Activated CD4-positive, alpha-beta T cell treated with anti-CD3 and anti-CD28 coated beads, Interleukin-2, amount 50 U/mL, for 4 hours (primary cell): ENCODE measurements at places on chromosomes 3 and 15.

- DNase-seq, result no peak
Measured at GRCh38 chr15:48774484-48774883, 36.4 kb downstream of the CEP152 start.

DNA sequence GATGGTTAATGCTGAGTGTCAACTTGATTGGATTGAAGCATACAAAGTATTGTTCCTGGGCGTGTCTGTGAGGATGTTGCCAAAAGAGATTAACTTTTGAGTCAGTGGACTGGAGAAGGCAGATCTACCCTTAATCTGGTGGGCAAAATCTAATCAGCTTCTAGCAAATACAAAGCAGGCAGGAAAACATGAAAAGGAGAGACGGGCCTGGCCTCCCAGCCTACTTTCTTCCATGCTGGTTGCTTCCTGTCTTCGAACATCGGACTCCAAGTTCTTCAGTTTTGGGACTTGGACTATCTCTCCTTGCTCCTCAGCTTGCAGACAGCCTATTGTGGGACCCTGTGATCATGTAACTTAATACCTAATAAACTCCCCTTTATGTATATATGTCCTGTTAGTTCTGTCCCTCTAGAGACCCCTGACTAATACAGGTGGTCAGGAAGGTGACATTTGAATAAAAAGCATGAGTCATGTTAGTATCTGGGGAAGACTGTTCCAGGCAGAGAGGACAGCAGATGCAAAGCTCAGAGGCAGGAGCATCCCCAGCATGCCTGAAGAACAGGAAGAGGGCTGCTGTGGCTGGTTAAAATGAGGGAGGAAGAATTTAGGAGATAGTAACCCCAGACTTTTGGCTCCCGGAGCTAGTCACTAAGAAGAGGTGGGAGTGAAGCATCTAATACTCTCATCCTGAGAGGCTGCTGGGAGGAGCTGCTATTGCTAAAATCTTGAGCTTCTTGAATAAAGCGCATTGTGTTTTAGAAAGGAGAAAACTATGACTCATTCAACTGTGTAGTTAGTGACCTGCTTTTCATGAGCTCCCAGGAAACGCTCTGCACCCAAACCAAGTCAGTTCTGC lies 207.4 kb upstream of the HES1 start:
- DNase-seq, result no peak

DNA sequence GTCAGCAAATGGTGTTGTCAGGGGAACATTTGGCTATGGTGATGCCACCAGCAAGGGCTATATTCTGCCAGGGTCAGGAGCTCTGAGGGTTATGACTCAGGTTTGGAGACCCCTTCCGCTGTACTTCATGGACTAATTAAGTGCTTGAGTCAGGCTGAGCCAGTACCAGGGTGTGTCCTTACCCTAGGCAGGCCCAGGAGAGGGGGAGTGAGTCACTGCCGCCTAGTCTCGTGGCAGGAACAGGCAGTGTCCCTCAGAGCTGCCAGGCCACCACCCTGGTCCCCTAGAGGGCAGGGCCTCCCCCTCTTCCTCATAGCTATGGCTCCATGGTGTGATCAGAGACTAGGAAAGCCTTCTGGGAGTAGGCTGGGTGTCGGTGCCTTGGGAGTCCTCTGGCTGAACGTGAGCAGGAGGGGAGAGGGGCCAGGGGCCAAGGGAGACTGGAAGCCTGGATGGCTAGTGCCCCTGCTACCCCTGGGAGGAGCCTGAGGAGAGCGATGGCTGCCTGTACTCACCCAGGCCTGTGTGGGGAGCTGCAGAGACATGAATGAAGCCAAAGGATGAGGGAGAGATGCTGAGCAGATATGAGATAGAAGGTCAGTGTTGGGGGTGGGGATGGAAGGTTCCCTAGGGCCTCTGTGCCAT lies 10.6 kb downstream of the MAPKAPK3 start:
- no peak for DNase-seq

DNA sequence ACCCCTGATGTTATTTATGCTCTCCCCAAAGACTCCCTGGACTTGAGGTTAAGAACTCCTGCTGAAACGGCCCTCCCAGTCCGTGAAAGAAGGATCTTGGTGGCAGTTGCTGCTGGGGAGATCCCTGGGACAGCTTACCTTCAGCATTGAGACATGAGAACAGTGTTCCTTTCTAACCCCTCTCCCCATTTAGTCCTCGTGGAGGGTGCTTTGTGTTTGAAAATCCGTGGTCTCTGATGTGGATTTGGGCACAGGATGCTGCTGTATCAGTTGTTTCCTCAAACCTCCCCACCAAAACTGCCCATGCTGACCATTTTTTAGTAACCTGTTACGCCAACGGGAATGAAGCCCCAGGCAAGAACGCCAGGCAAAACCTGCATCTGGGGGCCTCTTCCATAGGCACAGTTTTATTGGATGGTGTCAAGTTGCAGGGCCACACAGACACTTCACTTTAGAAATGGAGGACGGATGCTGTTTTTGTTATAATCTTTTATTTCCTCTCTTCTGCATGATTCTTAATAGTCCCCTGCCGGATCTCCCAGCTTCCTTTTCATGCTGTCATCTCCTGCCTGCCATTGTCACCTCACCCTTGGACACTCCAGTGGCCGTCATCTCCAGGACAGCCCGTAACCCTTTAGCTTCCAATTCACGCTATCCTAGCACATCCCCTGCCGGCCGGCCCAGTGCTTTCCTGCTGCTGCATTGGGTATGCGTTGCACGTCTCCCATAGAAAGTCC lies 31.7 kb upstream of the CEMIP start:
- DNase-seq, result no peak

- no peak for DNase-seq
Measured at GRCh38 chr15:53875139-53875538, 103.1 kb upstream of the UNC13C start.

DNA sequence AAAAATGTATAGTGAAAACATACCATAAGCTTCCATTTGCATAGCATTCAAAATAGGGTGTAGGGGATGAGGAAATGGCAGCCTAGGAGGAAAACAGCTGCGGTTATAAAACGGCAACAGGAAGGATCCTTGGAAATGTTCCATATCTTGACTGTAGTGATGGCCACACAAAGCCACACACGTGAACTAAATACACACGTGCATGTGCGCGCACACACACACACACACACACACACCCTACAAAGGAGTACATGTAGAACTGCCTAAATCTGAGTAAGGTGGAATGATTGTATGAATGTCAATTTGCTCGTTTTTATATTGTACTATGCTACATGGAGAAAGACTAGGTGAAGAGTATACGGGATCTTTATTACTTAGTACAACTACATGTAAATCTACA lies 3.9 kb upstream of the IREB2 start:
- no peak for DNase-seq

DNA sequence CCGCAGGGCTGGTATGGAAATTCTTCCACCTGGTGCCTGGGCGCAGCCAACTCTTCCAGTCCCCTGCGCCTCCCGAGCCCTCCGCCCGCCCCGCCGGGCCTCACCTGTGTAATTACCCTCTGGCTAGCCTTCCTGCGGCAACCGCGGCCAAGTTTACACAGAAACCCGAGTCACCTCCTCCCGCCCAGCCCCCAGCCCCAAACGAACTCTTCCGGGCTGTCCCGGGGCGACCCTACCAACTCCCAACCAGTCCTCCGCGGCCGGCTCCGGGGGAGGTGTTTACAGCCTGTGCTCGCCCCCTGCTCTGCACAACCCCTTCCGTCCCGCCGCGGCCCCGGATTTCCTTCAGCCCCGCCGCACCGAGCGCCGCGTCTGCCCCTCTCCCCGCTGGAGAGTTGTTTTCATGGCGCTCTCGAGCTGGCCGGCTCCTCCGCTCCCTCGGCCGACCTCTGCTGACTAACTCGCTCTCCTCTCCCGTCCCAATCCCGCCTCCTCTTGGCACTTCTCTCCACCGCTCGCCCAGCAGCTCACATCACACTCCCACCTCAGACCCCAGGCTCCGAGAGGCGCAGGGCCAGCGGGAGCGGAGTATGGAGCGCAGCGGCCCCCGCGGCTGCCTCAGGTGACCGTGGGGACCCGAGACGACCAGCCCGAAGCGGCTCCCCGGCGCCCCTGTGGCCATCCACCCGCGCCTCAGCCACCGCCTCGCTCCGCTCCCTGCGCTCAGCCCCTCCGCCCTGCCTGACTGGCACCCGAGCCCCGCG lies 538 bp downstream of the ATOSA start:
- peak; percentile 25 for DNase-seq

- DNase-seq, result no peak
Measured at GRCh38 chr3:170490828-170491560, 72.3 kb downstream of the CLDN11 start.

DNA sequence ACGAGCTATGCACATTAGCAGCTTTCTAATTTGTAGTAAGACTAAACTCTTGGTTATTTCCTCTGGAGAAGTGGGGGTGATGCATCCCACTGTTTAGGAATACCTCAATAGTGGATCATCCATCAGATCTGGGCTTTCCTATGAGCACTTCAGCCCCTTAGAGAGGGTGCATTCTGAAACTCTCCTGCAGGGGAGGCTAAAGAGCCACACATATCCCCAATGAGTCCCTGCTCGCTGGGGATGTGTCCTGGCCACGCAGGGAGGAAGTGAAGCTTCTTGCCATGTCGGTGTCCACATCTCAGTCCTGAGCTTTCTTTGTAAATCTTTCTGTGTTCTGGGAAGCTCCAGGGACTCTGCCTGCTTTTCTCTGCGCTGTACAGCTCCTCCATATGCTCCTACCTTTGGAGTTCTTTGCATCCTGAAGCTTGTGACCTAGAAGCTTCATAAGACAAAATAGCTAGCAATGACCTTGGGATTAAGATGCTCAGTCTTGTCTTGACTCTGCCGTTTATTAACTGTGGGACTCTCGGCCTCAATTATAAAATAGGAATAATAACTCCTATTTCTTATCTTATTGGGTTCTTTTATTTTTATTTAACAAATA lies 28.3 kb upstream of the MASP1 start:
- peak; percentile 40 for DNase-seq

DNA sequence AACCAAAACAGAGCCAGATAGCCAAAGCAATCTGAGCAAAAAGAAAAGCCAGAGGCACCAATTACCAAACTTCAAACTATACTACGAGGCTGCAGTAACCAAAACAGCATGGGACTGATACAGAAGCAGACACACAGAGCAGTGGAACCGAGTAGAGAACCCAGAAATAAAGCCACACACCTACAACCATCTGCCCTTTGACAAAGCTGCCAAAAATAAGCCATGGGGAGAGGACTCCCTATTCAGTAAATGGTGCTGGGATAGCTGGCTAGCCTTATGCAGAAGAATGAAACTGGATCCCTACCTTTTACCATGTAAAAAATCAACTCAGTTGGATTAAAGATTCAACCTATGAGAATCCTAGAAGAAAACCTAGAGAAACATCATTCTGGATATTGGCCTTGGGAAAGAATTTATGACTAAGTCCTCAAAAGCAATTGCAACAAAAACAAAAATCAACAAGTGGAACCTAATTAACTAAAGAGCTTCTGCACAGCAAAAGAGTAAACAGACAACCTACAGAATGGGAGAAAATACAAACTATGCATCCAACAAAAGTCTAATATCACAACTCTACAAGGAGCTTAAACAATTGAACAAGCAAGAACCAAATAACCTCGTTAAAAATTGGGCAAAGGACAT lies 95.1 kb downstream of the APBA2 start:
- no peak for DNase-seq

DNA sequence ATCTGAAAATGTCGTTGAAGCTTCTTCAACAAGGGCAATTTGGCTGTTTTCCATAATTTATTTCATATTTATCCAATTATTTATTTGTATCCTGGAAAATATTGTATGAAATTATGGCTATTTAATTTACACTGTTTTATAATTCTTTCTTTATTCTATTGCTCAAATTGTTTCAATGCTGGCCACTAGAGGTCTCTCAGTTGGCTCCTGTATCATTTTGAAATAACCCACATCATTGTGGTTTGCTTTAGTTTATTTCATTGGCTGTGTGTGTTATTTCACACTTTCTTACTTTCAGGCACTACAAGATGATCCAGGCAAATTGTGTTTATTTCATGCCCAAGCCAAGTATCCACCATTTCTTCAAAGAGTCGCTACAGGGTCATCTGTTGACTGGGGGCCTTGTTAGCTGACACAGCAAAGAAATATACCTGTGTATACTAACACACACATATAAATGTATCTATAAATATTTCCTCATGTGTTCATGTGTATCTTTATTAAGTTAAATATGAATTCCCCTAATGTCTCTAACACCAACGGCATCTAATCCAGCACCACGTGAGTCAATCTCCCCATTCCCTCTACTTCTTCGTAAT lies 86.2 kb downstream of the NPAP1 start:
- DNase-seq, result no peak

GRCh38 chr15:83155942-83156341 lies 48.5 kb downstream of the TM6SF1 start:
- DNase-seq, result no peak

GRCh38 chr3:184591789-184592188 lies 30.2 kb downstream of the EPHB3 start:
- DNase-seq, result no peak

GRCh38 chr3:188712248-188712924 lies 459.4 kb upstream of the TPRG1 start:
- DNase-seq, result no peak

GRCh38 chr3:37580237-37580636 lies 281.4 kb upstream of the CTDSPL start:
- no peak for DNase-seq

DNA sequence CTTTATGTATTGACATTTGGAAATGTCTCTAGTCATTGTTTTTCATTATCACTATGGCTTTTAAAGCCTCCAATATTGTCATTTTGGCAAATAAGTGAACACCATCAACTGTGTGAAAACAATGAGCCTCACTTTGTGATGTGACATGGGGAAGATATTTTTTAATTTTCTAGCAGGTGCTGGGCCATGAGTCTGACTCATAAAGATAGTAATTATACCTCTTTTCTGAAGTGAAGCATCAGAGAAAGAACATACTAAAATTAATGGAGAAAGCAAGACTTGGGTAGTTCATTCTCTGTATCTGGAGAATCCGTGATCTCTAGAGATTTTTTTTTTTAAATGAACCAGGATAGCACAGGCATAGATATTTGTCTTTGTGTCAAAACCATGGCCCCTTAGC lies 100.8 kb downstream of the CCNL1 start:
- no peak for DNase-seq

DNA sequence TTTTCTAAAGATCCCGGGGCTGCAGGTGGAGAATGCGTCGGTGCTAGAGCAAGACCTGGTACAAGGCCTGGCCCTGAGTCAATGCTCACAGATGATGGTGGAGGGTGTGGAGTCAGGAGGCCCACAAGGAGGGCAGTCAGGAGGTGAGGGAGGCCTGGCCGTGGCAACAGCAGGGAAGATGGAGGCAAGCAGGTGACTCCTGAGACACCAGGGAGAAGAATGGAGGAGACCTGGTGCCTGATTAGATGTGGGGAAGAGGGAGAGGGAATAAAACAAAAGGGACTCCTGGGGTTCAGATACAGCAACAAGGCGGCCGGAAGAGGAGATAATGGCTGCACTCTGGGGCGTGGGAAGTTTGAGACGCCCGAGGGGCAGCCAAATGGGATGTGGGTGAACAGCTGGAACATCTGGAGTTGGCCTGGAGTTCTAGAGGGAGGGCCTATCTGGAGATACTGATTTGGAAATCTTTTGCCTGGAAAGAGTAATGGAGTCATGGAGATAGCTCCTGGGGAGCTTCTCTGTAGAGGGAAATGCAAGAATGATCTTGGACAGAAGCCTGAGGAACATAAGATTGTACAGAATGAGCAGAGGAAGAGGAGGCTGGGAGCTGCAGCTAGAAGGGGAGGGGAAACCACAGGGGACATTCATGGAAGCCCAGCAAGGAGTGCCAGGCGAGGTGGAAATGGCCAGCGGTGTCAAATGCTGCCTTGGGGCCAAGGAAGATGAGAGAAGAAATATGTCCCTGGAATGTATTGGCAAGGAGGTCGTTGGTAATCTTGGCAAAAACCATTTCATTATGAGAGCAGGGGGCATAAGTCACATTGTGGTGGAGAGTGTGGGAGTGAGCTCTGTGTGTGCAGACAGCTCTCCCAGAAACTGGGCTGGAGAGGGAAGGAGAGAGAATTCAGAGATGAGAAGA lies 67.5 kb upstream of the CORO2B start:
- no peak for DNase-seq
